Pons (tissue), 1 donor: ENCODE measurements at places on chromosomes 5 and 9.

DNA sequence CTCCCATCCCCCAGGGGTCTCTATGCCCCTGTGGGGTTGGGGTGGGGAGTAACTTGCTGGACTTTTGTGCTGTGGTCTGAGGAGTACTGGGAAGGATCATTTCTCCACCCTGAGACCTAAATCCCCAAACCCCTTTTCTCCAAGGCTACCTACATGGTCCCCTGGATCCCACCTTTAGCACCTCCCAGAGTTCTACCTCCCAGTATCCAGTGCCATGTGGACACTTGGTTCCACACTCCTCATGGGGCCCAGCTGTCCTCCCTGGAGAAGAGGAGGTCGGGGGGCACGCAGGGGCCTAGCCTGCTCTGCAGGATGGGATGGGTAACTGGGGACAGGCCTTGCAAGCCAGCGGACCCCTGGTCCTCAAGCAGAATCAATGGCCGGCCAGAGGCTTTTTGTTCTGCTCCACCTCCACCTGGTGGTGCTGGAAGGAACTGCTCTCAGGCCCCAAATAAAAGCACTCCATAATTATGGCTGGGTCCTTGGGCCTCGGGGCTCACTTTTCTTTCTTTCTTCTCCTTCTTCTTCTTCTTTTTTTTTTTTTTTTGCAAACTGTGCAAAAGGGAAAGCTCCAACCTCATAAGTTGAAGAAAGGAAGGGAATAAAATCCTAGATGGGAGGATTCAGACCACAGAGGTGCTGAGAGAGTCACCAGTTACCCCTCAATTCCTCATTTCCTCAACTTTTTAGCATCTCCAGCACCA lies 68.4 kb downstream of the PSD2 start:
- DNase-seq, result peak; percentile 69

DNA sequence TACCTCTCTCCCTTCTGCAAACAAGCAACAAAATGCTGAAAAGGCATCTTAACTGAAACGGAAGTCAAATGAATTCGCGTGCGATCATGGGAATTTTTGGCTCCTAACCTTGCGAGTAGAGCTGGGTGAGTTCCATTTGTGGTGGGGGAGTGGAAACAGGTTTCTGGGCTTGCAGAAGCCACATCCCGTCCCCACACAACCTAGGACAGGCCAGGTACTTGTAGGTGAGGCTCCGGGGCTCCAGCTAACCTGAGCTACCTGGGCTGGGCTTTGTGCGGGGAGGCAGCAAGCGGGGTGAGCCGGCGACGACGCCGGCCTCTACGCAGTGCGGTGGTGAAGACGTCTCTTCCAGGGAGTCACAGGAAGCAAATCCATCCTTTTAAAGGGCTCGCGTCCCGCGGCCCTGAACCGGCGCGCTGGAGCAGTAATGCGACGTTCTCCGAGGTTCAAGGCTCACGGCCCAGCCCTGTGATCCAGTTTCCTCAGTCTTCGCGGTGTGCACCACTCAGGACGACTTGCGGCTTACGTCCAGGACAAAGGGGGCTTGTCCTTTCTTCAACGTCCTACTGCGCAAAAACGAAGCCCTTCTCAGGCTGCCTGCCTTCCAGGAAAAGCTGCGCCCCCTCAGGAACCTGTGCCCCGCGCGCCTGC lies 567 bp upstream of the SPIN1 start:
- peak; percentile 36 for DNase-seq

DNA sequence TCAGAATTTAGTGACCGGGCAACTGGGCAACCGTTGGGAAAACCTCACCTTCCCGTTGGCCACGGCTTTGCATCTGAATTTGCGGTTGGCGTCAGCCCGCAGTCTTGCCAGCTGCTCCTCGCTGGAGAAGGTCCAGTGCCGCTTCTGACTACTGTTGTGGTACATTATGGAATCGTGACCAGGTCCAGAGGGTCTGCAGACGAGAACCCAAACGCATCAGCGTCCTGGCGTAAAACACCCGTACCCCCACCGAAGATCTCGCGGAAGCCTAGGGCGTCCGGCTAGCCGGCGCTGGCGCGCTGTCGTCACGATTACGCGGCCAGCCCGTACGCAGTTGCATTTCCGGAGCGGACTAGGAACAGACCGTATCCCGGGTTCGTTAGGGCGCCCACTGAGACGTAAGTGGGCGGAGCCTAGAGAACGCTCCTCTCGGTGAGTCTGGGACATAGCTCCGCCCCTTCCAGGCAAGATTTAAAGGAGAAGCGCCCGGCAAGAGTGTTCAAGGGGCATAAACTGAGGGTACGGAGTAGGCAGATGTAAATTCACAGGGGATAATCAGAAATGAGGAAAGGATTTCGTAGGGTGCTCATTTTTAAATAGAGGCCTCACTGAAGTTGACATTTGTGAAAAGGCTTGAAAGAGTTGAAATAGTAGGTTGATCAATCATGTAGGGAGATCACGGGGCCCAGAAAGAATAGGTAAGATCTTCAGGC lies at the start of gene CCNH:
TSS of gene CCNH (minus strand) at position 301 of the 713 bp plus-strand sequence. CDS start at position 165, 136 bp downstream.
- peak; percentile 99 for DNase-seq

GRCh38 chr5:11602298-11602697 lies 301.9 kb downstream of the CTNND2 start:
- DNase-seq, result peak; percentile 83
